Renal pelvis (tissue), 12 donors: ENCODE measurements at places on chromosomes 6 and 20. TPM values are rescaled to one million over a fixed set of nuclear protein-coding genes. Genes with fewer than 3 reads are reported as not detected.

SMPD2 gene
- polyA plus RNA-seq, result 12.7 TPM

CST7 gene
- polyA plus RNA-seq, result 0.38 TPM

ZBTB46 gene
- 16.8 TPM for polyA plus RNA-seq

ZSWIM1 gene
- 21.3 TPM for polyA plus RNA-seq

LHFPL5 gene
- 0.14 TPM for polyA plus RNA-seq

BANF2 gene
- not detected for polyA plus RNA-seq

C6orf141 gene
- polyA plus RNA-seq, result 1.0 TPM

DNA sequence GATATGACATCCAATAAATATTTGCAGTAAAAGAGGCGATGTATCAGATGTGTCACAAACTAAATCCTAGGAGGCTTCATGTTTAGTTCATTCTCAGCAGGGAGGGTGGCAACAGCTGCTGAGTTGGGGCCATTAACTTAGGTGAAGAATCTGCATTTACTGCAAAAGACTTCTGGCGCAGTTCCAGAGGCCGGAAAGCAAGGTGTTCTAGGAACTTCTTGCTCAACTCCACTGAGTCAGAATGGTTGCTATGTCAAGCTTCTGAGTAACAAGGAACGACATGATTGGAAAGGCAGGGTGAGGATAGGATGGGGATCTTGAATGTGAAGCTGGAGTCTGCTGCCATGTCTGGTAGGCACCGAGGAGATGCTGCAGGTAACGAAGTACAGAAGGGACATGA is 11.7 kb downstream of the ADNP start:
- DNase-seq, result no peak

- DNase-seq, result no peak
These were observed 121.4 kb downstream of the ZMYND8 start for GRCh38 chr20:47235111-47235510.

- no peak for DNase-seq
These were observed 7.1 kb downstream of the RBM38 start for GRCh38 chr20:57398231-57398821.

GRCh38 chr6:31317036-31317435 is 39.9 kb downstream of the HLA-B start:
- DNase-seq, result no peak

GRCh38 chr6:128370072-128370471 is 150.3 kb downstream of the PTPRK start:
- no peak for DNase-seq

GRCh38 chr6:15507221-15507620 is 155.6 kb downstream of the DTNBP1 start:
- no peak for DNase-seq

GRCh38 chr20:8067082-8067481 is 47.5 kb upstream of the TMX4 start:
- DNase-seq, result no peak

- peak; percentile 24 for DNase-seq
These were observed 170.3 kb upstream of the AHI1 start for GRCh38 chr6:135667691-135668455.

- no peak for DNase-seq
These were observed 48.1 kb downstream of the CTCFL start for GRCh38 chr20:57476641-57477461.

GRCh38 chr6:105695461-105695860 is 292.6 kb upstream of the PREP start:
- no peak for DNase-seq

GRCh38 chr6:52189974-52190373 is 3.8 kb downstream of the IL17A start:
- no peak for DNase-seq

DNA sequence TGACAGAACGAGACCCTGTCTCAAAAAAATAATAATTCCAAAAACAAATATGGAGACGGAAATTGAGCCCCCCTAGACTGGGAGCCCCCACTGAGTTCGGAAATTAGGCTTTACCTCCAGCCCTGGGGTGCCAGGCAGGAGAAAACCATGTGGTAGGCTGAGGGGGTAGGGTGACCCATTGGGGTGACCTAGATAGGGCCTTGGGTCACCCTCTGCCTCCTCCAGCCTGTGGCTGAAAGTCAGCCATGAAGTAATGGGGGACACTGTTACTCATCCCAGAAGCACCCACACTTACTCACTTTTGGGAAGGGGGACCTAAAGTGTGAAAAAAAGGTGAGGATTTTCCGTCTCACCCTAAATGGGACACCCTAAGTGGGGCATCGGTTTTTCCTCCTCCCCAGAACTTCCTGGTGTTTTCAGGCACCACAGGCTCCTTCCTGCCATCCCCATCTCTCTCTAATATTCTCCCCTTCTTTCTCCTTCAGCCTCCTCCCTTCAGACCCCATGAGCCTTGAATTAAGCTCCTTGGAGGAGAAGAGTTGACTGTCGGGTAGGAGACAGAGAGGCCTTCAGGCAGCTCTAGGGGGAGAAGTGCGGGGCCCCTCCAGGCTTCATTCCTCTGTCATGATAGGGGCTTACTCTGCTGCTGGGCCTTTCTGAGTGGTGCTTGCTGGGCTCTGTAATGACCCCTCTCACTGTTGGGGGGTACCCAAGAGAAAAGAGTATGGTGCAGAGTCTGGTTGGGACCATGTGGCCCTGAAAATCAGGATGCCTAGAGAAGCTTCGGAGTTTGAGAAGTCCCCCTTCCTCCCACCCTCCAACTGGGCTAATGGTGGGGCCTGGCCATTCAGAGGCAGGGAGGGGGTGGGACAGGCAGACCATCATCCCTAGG is 2.4 kb downstream of the LTB start:
- DNase-seq, result no peak

DNA sequence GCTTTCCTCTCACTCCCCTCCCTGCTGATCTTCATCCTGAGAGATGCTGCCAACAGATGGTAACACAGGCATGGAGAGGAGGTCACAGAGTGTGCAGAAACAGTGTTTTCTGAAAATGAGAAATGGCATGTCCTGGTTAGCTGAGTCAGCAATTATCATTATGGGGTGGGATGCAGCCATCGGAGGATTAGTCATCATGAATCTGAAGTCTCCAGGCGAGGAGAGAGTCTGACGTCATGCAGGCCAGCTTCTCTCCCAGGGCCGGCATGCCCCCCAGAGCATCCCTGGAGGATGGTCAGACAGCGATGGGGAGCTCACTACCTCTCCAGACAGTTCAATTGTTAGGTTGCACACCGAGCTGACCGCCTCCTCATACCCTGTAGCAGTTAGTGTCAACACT is 4.7 kb upstream of the GTSF1L start:
- DNase-seq, result no peak

- DNase-seq, result no peak
These were observed 63.7 kb downstream of the PHACTR2 start for GRCh38 chr6:143741480-143741879.

GRCh38 chr20:10357974-10358373 is 76.0 kb downstream of the MKKS start:
- DNase-seq, result no peak

DNA sequence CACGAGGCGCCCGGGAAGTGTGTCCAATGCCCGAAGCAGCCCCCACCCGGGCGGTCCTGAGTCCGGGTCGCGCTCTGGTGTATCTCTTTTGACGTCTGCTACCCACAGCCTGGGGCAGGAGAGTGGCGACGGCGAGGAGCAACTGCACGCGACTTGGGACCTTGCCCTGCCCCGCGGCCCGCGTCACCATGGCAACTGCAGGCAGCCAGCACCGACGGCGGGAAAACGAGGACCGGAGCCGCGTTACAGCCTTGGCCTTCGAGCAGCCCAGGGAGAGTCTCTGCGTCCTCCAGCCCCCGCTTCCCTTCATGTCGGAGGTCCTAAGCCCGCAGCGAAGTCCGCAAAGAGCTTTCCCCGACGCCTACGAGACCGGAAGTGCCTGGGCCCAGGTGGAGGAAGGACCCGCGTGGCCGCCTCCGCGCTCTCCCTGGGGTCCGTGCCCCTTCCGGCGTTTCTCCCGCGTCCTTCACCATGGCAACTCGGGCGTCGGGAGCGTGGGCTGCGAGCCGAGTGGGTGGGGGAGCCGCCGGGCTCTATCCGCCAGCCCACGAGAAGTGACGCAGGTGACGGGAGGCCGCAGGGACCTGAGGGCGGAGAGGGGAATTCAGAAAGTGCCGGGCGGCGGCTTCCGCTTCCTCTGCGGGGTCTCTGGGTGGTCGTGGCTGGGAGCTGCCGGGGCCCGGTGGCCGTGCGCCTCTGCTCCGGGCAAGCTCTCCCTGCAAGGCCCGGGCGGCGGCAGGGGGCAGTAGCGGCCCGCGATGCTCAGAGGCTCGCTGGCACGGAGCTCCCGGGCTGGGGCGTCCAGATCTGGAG is 88.6 kb upstream of the TGM3 start:
- DNase-seq, result peak; percentile 79

DNA sequence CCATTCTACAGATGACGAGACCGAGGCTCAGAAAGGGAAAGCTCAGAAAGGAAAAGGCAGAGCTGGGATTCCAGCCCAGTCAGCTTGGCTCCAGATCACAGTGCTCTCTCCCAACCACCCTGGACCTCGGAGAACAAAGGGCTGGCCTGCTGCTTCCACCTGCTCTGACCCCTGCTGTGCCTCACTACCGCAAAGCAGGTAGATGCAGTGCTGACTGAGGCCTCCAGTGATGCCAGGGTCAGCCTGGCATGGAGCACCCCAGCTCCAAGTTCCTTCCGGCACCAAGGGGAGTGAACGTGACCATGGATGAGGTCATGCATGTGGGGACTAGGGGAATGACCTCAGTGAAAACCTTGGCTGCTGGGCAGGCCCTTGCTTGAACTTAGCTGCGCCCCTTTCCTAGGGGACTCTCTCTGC is 20.7 kb upstream of the TLDC2 start:
- DNase-seq, result no peak

- no peak for DNase-seq
These were observed 55.0 kb downstream of the QKI start for GRCh38 chr6:163469459-163469985.

DNA sequence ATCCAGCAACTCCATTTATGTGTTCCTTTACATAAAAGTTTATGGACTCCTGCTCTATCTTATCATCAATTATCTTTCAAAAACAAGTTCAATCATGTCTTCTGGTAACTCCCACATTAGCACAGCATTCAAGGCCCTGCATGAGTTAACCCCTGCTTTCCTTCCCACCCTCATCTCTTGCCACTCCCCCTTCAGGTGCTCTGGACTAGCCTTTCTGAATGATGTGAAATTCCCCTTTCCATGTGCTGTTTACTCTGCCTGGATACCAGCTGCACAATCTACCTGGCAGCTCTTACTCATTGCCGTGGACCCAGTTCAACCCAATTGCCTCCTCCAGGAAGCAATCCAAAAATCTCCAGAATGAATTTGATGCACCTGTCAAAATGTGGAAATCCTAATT is 11.9 kb downstream of the ADGRF4 start:
- DNase-seq, result no peak

DNA sequence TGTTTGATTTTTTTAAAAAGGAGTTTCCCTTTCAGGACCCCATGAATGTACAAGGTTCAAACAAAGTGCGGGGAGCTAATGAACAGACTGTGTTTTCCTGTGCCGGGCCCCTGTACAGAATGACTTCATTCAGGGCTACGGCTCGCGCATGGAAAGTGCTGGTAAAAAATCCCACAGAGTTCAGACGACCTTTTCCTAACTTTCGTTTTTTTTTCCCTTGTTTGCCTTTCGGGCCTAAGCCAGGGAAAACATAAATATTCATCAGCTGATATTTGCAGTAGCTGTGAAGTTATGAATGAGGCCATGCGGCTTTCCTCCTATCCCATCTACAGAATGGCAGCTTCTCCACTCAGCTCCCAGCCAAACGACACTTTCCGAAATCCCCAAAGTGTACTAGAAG is 74.0 kb downstream of the HAO1 start:
- DNase-seq, result peak; percentile 46
